ENCODE measurements at places on chromosomes 16 and 17.
A peak's percentile ranks its signal among the peaks of the same experiment; 100 is the strongest.

DNA sequence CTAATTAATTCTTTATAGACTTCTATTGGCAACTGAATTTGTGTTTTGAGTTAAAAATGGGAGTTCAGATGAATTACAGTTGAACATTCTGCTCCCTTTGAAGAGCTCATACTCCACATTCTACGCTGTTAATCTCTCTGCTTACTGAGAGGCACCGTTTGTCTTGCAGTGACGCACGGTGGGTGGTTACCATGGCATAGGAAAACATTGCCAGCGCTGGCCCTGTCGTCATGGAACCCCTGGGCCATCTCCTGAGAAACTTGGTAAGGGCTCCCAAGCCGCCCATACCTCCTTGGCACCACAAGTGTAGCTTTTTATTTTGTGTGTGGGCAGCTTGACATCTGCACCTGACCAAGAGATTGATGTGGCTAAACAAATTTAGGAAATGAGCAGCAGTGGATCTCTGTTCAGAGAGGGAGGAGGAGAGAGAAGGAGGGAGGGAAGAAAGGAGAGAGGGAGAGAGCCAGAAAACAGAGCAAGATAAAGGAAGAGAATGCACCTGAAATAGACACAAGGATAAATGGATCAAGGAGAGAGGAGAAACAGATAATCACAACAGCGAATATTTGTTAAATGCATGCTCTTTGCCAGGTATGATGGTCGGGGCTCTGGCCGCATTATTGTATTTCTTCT, 398.5 kb downstream of the HAPSTR1 start:
- DNase-seq, result peak; percentile 84

- DNase-seq, result no peak
Observed at GRCh38 chr17:10112962-10113361, 85.4 kb downstream of the GAS7 start.

DNA sequence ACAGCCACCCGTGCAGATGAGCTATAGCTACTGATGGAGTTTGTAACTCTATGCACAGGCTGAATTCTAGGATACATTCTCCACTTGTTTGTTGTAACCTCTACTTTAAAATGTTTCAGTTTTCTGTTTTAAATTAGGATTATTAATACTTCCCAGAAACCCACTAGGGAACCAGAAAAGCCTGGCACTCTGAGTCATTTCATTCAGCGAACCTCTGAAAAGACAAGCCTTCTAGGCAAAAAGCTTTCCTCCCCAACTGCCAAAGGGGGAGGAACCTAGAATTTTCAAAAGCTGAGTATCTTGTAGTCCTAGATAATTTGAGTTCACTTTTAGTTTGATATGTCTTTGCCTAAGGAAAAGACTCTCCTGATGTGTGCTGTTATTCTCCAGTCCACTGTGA, 43.2 kb downstream of the GOSR1 start:
- no peak for DNase-seq

- DNase-seq, result no peak
Observed at GRCh38 chr16:19654147-19654546, 63.9 kb downstream of the KNOP1 start.

- DNase-seq, result no peak
Observed at GRCh38 chr16:26102369-26102768, 410.6 kb downstream of the HS3ST4 start.

- DNase-seq, result no peak
Observed at GRCh38 chr16:84813141-84813934, 6.4 kb upstream of the CRISPLD2 start.

GRCh38 chr16:68444056-68444657, 4.2 kb downstream of the SMPD3 start:
- DNase-seq, result peak; percentile 73

- peak; percentile 88 for DNase-seq
Observed at GRCh38 chr17:42312285-42313130, 24.2 kb downstream of the STAT5A start.

DNA sequence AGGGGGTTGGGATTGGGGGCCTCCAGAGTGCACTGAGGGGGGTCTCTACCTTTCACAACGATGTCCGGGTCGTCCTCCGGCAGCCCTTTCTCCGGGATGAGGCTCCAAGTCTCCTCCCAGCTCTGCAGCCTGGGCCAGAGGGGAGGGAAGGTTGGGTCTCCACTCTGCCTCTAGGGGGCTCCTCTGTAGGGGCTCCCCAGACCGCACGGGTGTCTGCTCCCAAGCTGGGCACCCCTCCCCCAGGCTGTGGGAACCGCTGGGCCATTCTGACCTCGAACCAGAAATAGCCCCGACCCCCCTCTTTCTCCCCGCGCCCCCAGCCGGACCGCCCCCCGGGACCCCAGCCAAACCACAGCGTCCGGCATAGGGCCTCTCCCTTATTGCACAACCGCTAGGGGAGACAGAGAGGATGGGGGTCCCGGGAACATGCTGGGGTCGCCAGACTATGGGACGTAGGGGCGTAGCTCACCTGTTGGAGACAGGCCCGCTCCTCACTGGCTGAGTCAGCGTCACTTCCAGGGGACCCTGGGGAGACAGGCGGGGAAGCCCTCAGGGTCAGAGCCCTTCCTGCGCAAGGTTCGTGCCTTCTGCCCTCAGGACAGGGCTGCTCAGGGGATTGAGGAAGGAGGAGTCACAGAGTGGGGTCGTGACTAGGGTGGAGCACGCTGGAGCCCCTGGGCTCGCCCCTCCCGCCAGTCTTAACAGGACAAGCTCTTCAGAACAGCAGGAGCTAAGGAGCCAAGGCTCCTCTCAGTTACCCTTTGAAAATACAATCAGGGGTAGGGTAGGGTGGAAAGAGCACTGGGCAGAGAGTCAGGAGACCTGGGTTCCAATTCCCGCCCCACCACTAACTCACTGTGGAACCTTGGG, 2.7 kb downstream of the PLEKHH3 start:
- DNase-seq, result no peak

GRCh38 chr16:84751947-84752346, 52.1 kb downstream of the USP10 start:
- DNase-seq, result no peak

DNA sequence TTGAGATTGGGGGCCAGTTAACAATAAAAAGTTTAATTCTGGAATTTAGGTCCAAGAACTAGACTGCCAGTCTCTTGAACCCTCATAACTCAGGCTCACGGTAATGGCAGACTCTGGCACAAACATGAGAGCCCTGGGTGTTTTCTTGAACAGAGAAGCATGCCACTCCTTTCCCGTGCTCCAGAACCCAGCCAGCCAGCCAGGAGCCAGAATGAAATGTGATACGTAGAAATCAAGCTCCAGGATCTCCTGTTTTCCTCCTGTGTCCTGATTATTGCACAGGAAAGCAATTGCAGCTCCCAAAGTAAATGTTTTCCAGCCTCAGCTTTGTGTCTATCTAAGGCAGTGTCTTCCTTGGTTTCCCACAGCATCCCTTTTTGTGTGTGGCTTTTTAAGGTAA, 46.2 kb upstream of the NOL11 start:
- DNase-seq, result no peak

DNA sequence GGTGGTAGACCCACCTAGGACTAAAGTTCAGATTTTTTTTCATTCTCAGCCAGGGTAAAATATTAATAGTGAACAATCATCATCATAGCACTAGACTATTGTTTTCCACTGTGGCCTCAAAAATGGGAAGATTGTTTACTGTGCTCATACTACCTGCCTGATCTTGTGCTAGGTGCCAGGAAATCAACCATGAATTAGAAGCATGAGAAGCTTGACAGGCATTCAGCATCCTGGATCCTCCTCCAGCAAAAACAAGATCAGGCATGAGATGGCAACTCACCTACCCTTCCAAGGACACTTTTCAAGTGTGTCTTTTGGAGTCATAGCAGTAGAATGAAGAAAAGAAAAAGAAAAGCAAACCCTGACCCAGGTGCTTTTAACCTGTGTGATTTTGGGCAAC, 174.2 kb downstream of the CYLD start:
- DNase-seq, result no peak

GRCh38 chr17:36128411-36128978, 24.9 kb downstream of the CCL4 start:
- no peak for DNase-seq

DNA sequence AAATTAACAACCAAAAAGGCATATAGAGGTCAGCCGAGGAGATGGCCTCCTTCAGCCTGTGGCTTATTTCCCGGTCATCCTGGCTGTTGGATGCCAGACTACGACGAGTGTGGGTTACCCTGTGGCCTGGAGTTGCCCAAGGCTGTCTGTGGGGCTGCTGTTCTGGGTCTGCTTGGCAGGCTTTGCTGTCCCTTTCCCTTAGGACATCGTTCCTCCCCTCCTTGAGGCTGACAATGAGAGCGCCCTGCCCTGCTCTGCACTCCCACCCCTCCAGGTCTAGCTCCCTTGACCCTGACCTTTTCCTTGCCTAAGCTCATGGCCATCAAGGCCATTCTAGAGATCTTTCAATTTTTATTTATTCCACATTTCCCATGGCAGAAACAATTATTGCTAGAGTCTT, 1.9 kb upstream of the CBFB start:
- no peak for DNase-seq

DNA sequence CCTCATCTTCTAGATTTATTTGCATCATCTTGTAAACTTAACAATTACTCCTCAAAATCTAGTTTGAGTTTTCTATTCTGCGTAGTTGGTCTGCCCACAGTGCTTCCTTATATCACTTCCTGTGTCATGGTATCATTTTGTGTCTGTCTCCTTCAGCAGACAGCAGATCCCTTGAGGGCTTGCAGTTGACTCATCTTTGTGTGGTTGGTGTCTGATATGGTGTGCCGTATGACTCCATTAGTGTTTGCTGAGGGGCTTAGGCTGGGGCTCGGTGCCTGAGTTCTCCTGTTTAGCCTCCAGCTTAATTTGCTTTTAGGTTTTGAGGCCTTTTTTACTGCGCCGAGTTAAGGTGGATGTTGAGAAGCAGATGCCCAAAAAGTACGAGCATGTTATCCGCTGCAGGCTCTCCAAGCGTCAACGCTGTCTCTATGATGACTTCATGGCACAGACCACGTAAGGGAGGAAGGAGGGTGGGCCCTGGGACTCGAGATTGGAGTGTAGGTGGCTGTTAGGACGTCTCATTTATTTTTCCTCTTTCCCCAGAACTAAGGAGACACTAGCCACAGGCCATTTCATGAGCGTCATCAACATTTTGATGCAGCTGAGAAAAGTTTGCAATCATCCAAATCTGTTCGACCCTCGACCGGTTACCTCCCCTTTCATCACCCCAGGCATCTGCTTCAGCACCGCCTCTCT, 16.9 kb downstream of the SRCAP start:
- DNase-seq, result no peak

DNA sequence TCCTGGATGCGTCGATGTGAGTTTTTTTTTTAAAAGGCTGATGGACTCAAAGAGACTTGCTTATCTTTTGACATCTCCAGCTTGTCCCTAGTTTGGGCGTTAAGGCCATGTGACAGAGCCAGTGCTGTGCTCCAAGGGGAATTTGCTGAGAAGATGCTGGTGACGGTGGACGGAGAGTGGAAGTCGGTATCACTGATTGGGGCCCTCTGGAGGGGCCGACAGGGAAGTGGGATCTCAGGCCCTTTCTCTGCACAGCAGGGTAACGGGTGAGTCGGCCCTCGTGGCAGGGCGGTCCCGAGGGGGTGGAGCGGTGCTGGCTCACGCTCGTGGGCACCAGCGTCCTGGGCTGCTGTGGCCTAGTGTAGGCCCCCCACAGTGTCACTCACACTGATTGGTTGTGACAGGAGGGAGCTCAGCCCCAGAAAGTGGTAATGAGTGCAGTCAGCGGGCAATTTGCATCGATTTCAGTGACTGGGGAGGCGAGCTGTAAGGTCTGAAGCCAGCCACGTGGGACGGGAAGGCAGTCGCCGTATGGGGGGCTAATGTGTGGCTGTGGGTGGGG, 91.3 kb downstream of the TBC1D16 start:
- DNase-seq, result no peak

DNA sequence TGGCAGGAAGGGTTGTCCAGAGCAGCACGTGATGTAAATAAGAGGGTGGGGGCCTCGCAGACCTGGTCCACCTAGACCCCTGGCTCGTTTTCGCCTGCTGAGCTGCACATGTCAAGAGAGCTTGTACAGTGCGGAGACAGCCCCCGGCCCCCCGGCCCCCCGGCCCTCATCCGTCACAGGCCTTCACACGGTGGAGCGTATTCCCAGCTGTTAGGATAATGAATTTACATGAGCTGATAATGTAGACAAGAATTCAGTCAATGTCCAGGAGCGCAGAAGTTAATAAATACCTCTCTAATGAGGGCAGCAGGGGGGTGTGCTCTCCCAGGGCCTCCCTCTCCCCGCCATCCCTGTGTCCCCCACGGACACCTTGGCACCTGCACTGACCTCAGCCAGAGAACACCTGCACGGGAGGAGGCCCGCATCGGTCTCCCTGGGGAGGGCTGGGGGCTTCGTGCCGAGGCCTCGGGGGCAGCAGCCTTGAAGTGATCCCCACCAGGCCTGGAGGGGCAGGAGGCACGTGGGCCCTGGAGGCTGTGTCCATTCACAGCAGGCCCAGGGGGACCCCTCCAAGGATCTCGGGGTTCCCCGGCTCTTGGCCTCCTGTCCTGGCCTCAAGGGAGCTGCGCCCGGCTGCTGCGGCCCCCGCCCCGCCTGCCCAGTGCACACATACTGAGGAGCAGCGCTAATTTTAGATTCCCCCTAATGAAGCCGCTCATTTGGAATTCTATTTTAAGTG, 14.6 kb downstream of the GSE1 start:
- no peak for DNase-seq

GRCh38 chr17:68141050-68141449, 105.5 kb downstream of the KPNA2 start:
- no peak for DNase-seq

All from left kidney (tissue), 8 donors.